ENCODE measurements at places on chromosomes 3 and 15. TPM values are rescaled to one million over a fixed set of nuclear protein-coding genes. Genes with fewer than 3 reads are reported as not detected.

DNA sequence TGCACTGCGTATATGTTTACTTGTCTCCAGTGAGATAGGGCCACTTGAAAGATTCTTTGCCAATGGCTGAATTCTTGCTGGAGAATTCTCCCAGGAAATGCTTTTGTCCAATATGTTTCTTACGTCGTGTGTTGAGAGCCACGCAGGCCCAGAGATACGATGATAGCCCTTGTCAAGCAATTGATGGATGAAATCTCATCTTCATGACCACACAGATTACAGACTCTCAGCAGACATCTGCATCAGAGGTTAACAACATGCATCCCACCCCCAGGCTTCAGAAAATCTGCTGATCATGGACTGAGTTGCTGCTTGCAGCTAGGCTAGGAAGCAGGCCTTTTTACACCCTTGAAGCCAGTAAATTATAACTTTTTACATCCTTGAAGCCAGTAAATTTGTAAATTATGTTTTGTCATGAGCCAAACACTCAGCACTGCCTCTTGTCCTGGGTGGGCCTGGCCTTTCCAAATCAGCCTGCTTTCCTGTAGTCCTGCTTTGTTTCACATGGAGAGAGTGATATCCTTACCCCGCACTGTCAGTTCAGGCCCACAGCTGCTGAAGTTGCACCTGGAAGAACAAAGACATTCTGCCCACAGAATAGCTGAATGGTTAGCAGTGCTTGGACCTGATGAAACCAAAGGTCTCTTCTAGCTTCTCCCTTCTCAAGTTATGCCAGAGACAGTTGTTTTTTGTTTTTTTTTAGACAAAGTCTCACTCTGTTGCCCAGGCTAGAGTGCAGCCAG lies 84.4 kb downstream of the GPR156 start:
- no peaks in the 10 kb centered on the region for H3K4me1 ChIP-seq
- no peak for DNase-seq
- no peak overlapping the region for H3K4me3 ChIP-seq
- H3K27me3 ChIP-seq, result no peaks in the 10 kb centered on the region

DNA sequence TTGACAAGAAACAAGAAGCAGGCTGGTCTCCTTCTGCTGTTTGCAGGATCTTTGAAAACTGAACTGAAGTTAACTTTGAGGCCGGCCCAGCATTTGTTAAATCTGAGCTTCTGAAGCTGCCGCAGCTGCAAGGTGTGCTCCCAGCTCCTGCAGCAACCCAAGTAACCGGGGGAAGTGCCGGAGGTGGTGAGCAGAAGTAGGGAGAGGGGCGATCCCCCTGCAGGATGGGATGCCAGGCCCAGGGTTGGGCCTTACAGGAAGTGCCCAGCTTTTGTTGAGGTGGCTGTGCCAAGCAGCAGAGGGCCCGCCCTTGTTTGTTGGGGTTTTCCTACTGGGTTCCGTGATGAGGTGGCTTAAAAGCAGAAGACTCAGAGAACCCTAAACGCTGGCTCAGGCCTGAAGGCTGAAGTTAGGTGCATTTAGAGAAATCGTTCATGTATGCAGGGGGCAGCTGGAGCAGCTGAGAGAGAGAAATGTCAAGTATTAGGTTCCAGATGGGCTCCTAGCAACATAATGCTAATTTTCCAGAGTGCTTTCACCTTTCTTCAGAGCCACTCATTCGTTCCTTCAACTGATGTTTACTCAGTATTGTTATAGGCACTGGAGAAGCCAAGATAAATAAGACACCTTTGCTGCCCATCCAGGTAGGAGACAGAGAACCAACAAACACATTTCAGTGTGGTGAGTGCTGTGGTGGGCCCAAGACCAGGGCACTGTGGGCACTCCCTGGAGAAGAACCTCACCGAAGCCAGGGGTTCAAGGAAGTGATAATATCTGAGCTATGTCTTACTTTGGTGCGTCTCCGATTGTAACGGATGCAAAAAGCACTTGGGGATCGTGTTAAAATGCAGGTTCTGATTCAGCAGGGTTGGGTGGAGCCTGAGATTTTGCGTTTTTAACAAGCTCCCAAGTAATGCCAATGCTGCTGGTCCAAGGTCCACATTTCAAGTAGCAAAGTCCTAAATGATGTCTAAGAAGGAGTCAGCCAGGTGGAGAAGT lies 42.2 kb upstream of the PLCL2 start:
- no peak overlapping the region for H3K27ac ChIP-seq
- peaks cover 17% of the 10 kb centered on the region for H3K4me1 ChIP-seq
- no peaks in the 10 kb centered on the region for H3K27me3 ChIP-seq
- no peak overlapping the region for H3K4me3 ChIP-seq

DNA sequence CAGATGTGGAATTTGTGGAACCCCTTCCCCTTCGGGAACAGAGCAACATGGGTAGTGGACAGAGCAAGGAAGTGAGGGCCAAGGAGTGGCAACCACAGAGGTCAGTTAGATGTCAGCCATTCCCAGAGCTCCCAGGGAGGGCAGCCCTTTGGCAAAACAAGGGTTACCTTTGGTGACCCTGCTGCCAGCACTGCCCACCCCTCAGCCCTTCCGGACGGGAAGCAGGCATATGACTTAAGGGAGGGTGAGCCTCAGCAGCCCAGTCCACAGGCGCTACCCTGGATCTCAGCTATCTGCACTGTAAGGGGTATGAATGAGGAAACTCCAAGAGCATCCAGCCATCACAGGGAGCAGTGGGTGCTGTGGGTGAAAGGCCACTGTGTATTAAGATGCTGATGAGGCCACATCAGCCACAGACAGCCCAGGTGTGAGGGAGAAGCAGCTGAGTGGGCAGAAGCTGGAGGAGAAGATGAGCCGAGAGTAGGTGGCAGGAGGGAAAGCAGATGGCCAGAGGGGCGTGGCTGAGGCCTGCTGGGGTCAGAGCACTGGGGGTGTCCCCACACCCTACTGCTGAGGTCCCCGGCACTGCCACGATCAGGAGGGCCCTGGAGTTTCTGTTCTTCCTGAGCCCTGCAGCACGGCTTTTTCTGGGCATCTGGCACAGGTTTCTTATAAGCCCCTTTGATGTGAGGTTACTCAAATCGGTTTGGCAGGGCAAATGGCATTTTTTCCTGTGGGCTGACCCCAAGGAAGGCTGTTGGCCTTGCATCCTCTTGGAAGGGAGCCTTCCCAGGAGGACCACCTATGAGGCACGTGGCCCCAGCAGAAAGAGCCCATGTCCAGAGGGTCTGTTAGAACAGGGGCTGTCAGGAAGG lies 6.2 kb downstream of the PLA2G4D start:
- H3K27me3 ChIP-seq, result no peaks in the 10 kb centered on the region
- no peak overlapping the region for H3K4me3 ChIP-seq
- H3K36me3 ChIP-seq, result no peaks in the 10 kb centered on the region
- DNase-seq, result no peak

DNA sequence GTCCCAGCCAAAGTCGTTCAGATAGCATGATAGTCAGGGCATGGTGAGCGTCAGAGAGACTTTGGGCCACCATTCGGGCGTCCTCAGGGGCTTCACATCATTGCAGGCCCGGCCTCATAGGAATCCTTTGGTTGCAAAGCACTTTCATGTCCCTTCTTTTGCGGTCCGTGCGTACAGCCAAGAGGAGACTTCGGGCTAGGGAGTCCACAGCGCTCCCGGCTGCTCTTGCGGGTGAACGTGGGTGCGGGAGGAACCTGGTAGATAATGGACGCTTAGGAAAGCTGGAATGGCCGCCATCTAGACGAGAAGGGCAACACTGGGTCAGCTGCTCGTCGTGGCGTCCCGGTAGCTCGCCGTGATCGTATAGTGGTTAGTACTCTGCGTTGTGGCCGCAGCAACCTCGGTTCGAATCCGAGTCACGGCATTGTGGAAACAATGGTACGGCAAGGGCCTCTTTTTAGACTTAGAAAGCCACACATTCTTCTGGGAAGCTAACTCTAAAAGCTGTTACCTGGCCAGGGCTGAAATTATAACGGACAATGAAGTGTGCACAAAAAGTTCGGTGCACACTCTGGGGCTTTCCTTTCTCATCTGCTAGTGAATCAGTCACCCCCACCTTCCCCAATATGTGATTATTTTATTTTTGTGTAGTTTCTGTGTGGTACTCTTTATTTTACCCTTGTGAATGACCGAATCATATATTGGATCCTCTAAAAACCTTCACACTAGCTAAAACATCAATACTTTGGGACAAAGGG lies 13.2 kb upstream of the SHF start:
- peak; percentile 86 for DNase-seq
- no peaks in the 10 kb centered on the region for H3K27me3 ChIP-seq
- H3K4me3 ChIP-seq, result peak overlapping the region; percentile 65
- H3K27ac ChIP-seq, result peak overlapping the region; percentile 75
- no peaks in the 10 kb centered on the region for H3K36me3 ChIP-seq
- H3K4me1 ChIP-seq, result peaks cover 41% of the 10 kb centered on the region

DNA sequence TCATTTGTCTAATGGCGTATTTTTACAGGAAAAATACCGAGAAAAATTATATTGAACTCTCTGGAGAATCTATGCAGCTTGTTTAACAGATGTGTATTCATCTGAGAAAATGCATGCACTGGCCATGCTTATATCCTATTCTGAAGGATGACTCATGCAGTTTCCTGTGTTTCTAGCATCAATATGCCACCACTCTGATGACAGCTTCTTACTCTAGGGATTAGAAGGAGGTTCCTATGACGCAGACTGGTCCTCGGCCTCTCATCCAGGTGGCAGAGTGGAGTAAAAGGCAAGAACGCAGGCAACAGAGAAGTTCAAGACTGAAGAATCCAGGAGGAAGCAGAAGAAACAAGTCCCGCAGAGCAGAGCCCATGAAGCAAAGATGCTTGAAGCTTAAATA lies 910.0 kb upstream of the ROBO1 start:
- peak; percentile 94 for DNase-seq
- no peaks in the 10 kb centered on the region for H3K27me3 ChIP-seq
- H3K27ac ChIP-seq, result peak overlapping the region; percentile 96
- no peaks in the 10 kb centered on the region for H3K36me3 ChIP-seq
- H3K4me3 ChIP-seq, result peak overlapping the region; percentile 63

DNA sequence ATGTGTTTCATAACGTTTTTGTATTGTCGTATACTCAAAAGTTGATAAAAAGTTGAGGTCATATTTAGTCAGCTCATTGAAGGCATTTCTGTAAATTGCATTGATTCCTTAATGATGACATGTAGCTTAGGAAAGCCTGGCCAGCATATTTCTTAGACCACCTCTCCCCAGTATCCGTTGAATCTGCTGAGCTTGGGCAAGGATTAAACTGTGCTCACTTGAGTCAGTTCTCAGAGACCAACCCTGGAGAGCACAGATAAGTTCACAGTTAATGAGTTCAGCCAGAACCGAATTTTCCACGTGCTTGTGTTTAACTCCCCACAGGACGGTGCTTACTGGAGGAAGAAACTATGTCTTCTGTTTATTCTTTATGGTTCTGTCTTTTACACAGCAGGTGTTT lies 132.7 kb downstream of the SLC25A26 start:
- H3K27me3 ChIP-seq, result no peaks in the 10 kb centered on the region
- H3K4me1 ChIP-seq, result no peaks in the 10 kb centered on the region
- DNase-seq, result no peak
- no peak overlapping the region for H3K4me3 ChIP-seq

DNA sequence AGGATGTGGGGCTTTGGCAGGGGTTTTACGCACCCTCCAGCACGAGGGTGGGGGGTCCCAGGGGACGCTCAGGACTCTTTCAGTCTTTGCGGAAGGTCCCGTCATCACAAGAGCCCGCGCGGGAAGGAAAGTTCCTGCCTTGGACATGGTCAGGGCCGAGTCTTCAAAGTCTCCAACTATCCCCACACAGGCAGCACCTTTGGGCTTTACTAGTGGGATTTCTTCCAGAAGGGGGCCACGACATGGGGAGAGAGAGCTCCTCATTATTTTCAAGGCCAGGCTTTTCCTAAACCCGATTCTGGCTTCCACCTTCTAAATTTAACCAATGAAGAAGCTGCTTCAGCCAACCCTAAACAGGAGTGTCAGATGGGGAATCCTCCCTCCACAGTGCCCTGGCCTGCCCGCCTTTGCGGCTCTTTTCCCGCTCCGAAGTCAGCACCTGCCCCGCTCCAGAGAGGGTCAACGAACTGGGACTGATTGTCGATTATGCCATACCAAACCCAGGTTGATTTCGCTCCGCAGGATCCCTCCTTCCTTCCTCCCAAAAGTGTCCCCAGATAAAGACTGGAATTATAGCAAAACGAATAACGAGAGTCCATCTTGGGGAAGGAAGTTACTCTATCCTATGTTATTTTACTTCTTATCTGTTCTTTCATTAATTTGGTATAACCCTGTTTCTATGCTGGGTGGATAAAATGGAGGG lies 11.0 kb downstream of the SHOX2 start:
- H3K36me3 ChIP-seq, result peaks cover 7% of the 10 kb centered on the region
- peak overlapping the region; percentile 16 for H3K4me3 ChIP-seq
- peaks cover 36% of the 10 kb centered on the region for H3K4me1 ChIP-seq

GRCh38 chr15:66900586-66901310 lies 164.7 kb upstream of the SMAD3 start:
- no peak overlapping the region for H3K4me3 ChIP-seq
- DNase-seq, result no peak
- no peak overlapping the region for H3K27ac ChIP-seq
- no peaks in the 10 kb centered on the region for H3K36me3 ChIP-seq
- no peaks in the 10 kb centered on the region for H3K27me3 ChIP-seq

- H3K27ac ChIP-seq, result no peak overlapping the region
- no peaks in the 10 kb centered on the region for H3K36me3 ChIP-seq
- no peaks in the 10 kb centered on the region for H3K4me1 ChIP-seq
- DNase-seq, result peak; percentile 71
These were observed 19.6 kb downstream of the TIMP4 start for GRCh38 chr3:12139111-12139511.

- no peaks in the 10 kb centered on the region for H3K27me3 ChIP-seq
- no peaks in the 10 kb centered on the region for H3K36me3 ChIP-seq
- DNase-seq, result no peak
- H3K4me3 ChIP-seq, result no peak overlapping the region
- no peak overlapping the region for H3K27ac ChIP-seq
- H3K4me1 ChIP-seq, result no peaks in the 10 kb centered on the region
These were observed 227.3 kb downstream of the SNRPN start for GRCh38 chr15:25182098-25182478.

DNA sequence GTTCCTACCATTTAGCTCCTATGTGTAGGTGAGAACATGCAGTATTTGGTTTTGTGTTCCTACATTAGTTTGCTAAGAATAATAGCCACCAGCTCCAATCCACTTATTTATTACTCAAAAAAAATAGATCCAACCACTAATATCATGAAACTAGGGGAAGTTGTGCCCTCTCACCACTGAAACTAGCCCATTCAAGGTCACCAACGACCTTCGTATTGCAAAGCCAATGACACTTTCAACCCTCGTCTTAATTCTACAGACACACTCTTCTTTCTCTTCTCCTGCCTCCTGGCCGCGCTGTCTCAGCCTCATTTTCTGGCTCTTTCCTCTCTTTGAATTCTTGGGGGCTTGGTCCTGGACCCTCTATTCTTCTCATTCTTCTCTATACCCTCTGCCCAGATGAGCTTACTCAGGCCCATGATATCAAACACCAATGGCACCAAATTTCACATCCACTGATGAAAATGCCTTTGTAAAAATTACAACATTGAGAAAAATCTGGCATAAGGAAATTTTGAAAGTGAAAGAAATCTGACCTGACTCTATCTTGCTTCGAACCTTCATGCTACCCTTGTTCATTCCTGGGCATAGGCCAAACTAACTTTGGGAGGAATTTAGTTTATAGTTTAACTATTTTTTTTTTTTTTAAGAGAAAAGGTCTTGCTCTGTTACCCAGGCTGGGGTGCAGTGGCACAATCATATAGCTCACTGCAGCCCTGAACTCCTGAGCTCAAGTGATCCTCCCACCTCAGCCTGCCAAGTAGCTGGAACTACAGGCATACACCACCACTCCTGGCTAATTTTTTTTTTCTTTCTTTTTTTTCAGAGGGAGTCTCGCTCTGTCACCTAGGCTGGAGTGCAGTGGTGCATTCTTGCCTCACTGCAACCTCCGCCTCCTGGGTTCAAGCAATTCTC lies 25.4 kb upstream of the LIMD1 start:
- DNase-seq, result no peak
- no peak overlapping the region for H3K27ac ChIP-seq
- H3K36me3 ChIP-seq, result no peaks in the 10 kb centered on the region
- H3K4me3 ChIP-seq, result no peak overlapping the region

The ILDR1 gene
- total RNA-seq, result 0.52 TPM

The NRG4 gene
- not detected for total RNA-seq
